Activated CD8-positive, alpha-beta memory T cell treated with anti-CD3 and anti-CD28 coated beads, Interleukin-2, amount 10 ng/mL, durations not matched to agents 7 days and 5 days (primary cell): ENCODE measurements at places on chromosomes 2 and 18.

- no peak for DNase-seq
- H3K27me3 ChIP-seq, result no peaks in the 10 kb centered on the region
- no peaks in the 10 kb centered on the region for H3K36me3 ChIP-seq
- no peak overlapping the region for H3K4me3 ChIP-seq
- H3K4me1 ChIP-seq, result no peaks in the 10 kb centered on the region
Measured at GRCh38 chr2:212227755-212228154, 310.8 kb downstream of the ERBB4 start.

DNA sequence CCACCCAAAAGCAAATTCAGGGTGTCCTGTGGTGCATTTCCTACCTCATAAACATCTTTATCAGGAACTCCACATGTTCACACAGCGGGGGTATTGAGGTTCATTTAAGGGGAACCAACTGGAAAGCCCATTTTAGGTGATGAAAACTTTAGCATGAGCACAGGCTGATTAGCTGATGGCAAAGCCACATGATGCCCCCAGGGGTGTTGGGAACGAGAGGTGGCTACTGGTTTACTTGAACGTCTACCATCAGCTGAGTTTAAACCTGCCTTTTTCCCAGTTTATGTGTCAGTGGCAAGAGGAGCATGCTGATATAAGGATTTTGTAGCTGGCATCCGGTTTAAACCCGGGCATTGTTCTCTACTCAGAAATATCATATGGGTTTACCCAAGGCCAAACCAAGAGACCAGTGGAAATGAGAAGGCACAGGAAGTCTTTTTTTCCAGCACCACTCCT lies 54.5 kb upstream of the UPP2 start:
- H3K36me3 ChIP-seq, result no peaks in the 10 kb centered on the region
- DNase-seq, result no peak
- H3K27me3 ChIP-seq, result peaks cover 5% of the 10 kb centered on the region
- H3K4me1 ChIP-seq, result no peaks in the 10 kb centered on the region
- no peak overlapping the region for H3K4me3 ChIP-seq

DNA sequence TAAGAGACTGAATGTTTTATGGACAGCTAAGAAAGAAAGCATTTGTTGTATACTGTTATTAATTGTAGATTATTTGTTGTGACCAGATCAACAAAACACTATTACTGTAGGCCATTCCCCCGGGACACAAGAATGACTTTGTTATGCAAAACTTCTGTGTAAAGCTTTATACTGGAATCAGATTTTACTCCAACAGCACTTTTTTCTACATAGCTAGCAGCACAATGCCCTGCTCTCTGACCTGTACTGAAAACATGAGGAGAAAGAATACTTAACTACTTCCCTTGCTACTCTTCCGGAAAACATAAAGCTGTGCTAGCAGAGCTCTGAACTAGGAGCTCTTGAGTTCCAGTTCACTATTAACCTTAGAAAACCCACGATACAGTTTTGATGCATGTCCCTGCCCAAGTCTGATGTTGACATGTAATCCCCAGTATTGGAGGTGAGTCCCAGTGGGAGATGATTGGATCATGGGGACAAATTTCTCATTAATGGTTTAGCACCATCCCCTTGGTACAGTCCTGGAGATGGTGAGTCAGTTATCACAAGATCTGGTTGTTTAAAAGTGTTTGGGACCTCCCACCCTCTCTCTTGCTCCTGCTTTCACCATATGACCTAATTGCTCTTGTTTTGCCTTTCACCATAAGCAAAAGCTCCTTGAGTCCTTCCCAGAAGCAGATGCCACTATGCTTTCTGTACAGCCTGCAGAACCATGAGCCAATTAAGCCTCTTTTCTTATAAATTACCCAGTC lies 601.1 kb upstream of the PIK3C3 start:
- H3K36me3 ChIP-seq, result no peaks in the 10 kb centered on the region
- H3K4me3 ChIP-seq, result no peak overlapping the region
- DNase-seq, result no peak
- H3K4me1 ChIP-seq, result no peaks in the 10 kb centered on the region
- H3K27me3 ChIP-seq, result no peaks in the 10 kb centered on the region

GRCh38 chr2:19178175-19178574 lies 180.2 kb downstream of the OSR1 start:
- no peaks in the 10 kb centered on the region for H3K4me1 ChIP-seq
- DNase-seq, result no peak
- no peak overlapping the region for H3K27ac ChIP-seq
- H3K27me3 ChIP-seq, result no peaks in the 10 kb centered on the region

DNA sequence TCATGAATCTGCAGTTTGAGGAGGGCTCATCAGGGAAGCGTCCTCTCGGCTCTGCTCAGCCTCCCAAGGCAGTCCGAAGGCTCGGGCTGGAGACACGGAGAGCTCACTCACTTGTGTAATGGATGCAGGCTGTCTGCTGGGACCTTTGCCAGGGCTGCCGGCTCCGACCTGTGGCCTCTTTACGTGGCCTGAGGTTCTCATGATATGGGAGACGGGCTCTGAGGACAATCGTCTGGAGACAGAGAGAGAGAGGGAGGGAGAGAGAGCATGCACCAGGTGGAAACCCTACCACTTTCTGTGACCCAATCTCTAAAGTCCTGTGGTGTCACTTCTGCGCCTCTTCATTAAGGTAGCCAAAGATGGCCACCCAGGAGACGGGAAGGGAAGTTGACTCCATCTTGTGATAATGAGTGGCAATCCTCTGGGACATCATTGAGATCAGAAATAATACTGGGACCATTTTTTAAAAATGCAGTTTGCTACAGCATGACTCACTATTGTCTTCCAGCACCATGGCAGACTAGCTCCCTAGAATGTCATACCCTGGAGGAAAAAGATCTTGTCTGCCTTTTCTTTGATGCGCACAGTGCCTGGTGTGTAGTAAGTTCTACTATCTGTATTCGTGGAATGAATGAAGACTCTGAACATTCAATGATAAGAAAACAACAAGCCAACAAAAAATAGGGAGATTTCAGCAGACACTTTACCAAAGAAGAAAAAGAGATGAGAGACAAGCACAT lies 60.2 kb downstream of the CD8B2 start:
- H3K27ac ChIP-seq, result no peak overlapping the region
- H3K4me1 ChIP-seq, result peaks cover 2% of the 10 kb centered on the region
- H3K27me3 ChIP-seq, result peaks cover 33% of the 10 kb centered on the region
- no peak for DNase-seq
- H3K36me3 ChIP-seq, result no peaks in the 10 kb centered on the region

- peaks cover 3% of the 10 kb centered on the region for H3K27me3 ChIP-seq
- H3K4me3 ChIP-seq, result no peak overlapping the region
- H3K36me3 ChIP-seq, result peaks cover 24% of the 10 kb centered on the region
- no peak overlapping the region for H3K27ac ChIP-seq
Measured at GRCh38 chr2:134301099-134301927, 47.4 kb downstream of the MGAT5 start.

DNA sequence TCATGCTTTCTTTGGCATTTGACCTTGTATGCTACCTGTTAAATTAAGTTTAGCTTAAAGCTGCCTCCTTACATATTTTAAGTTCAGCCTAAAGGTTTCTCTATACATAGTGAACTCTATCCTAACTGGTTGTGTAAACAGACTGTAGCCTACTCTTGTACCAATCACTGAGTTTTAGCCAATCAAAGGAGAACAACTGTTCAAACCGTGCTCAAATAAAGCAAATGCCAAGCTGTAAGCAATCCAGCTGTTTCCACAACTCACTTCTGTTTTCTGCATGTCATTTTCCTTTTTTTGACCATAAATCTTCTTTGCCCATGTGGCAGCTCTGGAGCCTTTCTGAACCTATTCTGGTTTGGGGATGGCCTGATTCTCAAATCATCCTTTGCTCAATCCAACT lies 1603.8 kb upstream of the ACVR2A start:
- H3K4me3 ChIP-seq, result no peak overlapping the region
- H3K27me3 ChIP-seq, result no peaks in the 10 kb centered on the region
- H3K36me3 ChIP-seq, result no peaks in the 10 kb centered on the region
- DNase-seq, result no peak
- H3K4me1 ChIP-seq, result no peaks in the 10 kb centered on the region
- no peak overlapping the region for H3K27ac ChIP-seq

DNA sequence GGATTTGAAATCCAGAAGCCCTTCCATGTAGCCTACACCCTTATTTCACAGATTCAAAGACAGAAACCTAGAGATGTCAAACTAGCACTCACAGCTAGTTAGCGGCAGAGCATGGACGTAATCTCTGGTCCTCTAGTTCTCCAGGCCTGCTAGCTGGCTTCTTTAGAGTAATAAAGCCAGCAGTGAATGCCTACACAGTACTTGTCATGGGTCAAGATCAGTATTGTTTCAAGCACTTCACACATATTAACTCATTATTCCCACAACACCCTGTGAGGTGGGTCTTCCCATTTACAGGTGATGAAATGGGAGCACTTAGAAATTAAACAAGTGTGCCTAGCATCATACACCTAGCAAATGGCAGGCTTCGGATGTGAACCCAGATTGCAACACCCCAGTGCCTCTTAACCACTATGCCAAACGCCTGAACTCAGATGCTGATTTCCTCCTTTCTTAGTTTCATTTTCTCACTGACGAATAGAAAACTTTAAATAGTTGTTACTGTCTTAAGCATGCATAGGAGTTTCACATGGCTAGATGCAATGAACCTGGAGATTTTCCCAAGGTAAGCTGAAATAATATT lies 14.5 kb upstream of the ZBTB14 start:
- peaks cover 20% of the 10 kb centered on the region for H3K4me1 ChIP-seq
- peak overlapping the region; percentile 79 for H3K4me3 ChIP-seq
- no peaks in the 10 kb centered on the region for H3K27me3 ChIP-seq
- H3K36me3 ChIP-seq, result no peaks in the 10 kb centered on the region

DNA sequence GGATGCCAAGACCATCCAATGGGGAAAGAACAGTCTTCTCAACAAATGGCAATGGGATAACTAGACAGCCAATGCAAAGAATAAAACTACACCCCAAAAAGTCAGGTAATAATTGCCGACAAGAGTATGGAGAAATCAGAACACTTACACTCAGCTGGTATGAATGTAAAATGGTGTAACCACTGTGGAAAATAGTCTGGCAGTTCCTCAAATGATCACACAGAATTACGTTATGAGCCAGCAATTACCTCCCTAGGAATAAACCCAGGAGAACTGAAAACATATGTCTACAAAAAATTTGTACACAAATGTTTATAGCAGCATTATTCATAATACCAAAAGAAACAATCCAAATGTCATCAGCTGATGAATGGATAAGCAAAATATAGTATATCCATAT lies 8.8 kb downstream of the IWS1 start:
- peaks cover 44% of the 10 kb centered on the region for H3K36me3 ChIP-seq
- H3K27me3 ChIP-seq, result no peaks in the 10 kb centered on the region
- DNase-seq, result no peak
- H3K4me1 ChIP-seq, result peaks cover 32% of the 10 kb centered on the region

DNA sequence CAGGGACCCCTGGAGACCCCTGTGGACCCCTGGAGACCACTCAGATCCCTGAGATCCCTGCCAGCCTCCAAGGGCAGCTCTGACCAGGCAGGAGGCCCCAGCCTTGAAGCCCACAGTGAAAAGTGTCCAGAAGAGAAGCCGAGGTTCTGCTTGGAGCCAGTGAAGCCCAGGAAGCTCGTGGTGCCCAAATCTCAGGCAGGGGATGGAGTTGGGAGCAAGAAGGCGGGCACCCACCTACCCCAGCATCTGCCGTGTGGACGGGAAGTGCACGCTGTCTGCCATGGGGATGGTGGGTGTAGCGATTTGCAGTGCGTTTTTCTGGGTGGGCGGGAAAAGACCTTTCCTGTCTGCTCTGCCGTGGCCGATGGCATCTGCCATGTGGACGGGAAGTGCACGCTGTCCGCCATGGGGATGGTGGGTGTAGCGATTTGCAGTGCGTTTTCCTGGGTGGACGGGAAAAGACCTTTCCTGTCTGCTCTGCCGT lies 120.6 kb upstream of the CTDP1 start:
- no peaks in the 10 kb centered on the region for H3K27me3 ChIP-seq
- DNase-seq, result no peak
- no peak overlapping the region for H3K4me3 ChIP-seq
- no peaks in the 10 kb centered on the region for H3K36me3 ChIP-seq
- H3K4me1 ChIP-seq, result no peaks in the 10 kb centered on the region

GRCh38 chr2:232476791-232477190 lies 10.8 kb downstream of the ECEL1 start:
- no peak overlapping the region for H3K27ac ChIP-seq
- no peak overlapping the region for H3K4me3 ChIP-seq
- no peaks in the 10 kb centered on the region for H3K4me1 ChIP-seq
- no peaks in the 10 kb centered on the region for H3K36me3 ChIP-seq
- H3K27me3 ChIP-seq, result peaks cover 26% of the 10 kb centered on the region
- no peak for DNase-seq

DNA sequence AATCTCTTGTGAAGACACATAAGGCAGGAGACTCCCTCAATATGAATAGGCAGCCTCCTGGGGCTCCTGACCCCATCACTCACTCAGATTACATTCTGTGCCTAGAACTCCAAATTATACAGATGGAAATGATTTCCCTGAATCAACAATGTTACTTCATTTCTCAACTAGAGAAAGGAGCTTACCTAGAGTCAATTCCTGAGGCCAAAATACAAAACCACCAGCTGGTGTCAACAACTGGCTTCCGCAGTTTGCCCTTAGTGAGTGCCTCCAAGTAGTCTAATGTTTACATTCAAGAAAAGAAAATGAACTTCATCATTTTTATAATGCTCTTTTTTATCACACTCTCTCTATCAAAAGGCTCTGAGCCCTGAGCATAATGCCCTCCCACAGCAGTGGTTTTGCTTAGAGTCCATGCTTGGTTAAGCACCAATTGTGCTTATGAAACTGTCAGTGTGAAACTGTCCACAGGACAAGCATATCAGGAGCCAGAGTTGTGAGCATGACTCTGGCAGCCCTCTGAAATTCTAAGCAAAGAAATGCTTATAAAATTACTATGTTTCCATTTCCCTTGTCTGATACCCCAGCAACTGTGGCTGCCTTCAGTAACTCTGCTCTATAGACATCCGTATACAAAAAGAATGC lies 305.7 kb upstream of the PKDCC start:
- H3K4me3 ChIP-seq, result no peak overlapping the region
- no peak overlapping the region for H3K27ac ChIP-seq
- peaks cover 3% of the 10 kb centered on the region for H3K27me3 ChIP-seq
- no peaks in the 10 kb centered on the region for H3K36me3 ChIP-seq
- DNase-seq, result no peak

GRCh38 chr18:79866889-79867574 lies 69.3 kb downstream of the KCNG2 start:
- H3K27me3 ChIP-seq, result no peaks in the 10 kb centered on the region
- H3K4me1 ChIP-seq, result no peaks in the 10 kb centered on the region
- peaks cover 2% of the 10 kb centered on the region for H3K36me3 ChIP-seq
- DNase-seq, result no peak
- no peak overlapping the region for H3K4me3 ChIP-seq
- no peak overlapping the region for H3K27ac ChIP-seq

GRCh38 chr2:1571477-1572417 lies 158.5 kb downstream of the TPO start:
- no peaks in the 10 kb centered on the region for H3K4me1 ChIP-seq
- no peak overlapping the region for H3K27ac ChIP-seq
- DNase-seq, result no peak
- no peak overlapping the region for H3K4me3 ChIP-seq
- H3K27me3 ChIP-seq, result peaks cover 5% of the 10 kb centered on the region

DNA sequence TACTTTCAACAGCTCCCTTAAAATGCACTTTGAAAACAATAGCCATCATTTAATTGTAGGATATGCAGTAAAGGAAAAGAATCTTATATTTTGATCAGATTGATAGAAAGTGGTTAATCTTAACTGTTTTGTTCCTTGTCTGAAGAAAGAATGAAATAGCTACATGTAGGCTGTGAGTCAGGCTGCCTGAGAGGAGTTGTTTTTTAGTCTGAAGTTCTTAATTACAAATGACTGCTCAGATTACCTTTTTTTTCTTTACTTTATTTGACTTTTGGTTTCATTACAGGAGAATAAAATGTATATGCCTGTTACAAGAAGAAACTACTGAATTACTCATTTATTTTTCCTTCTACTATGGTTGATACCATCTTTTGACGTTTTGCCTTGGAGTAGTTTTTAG lies 56.8 kb downstream of the AGFG1 start:
- no peak overlapping the region for H3K27ac ChIP-seq
- H3K4me1 ChIP-seq, result peaks cover 2% of the 10 kb centered on the region
- H3K27me3 ChIP-seq, result no peaks in the 10 kb centered on the region
- no peak for DNase-seq
- peaks cover 27% of the 10 kb centered on the region for H3K36me3 ChIP-seq
